ENCODE measurements at places on chromosomes 3 and 15.
A peak's percentile ranks its signal among the peaks of the same experiment; 100 is the strongest.

- no peak for DNase-seq
Observed at GRCh38 chr3:56800832-56801661, 702 bp downstream of the ARHGEF3 start.

DNA sequence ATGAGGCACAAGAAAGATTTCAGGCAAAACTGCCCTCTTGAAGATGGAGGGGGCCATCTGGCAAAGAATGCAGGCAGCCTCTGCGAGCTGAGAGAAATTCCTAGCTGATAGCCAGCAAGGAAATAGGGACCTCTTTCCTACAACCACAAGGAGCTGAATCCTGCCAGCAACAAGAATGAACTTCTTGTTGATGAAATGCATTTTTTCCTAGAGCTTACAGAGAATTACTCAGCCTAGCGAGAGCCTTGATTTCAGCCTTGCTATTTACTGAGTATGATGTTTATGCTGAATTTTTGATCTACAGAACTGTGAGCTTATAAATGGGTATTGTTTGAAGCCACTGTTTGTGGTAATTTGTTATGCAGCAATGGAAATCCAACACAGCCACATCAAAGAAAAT, 148.5 kb upstream of the NAALADL2 start:
- DNase-seq: no peak

GRCh38 chr3:59558906-59559720, 509.3 kb upstream of the CFAP20DC start:
- no peak for DNase-seq

GRCh38 chr15:87634361-87634760, 622.2 kb downstream of the NTRK3 start:
- no peak for DNase-seq

DNA sequence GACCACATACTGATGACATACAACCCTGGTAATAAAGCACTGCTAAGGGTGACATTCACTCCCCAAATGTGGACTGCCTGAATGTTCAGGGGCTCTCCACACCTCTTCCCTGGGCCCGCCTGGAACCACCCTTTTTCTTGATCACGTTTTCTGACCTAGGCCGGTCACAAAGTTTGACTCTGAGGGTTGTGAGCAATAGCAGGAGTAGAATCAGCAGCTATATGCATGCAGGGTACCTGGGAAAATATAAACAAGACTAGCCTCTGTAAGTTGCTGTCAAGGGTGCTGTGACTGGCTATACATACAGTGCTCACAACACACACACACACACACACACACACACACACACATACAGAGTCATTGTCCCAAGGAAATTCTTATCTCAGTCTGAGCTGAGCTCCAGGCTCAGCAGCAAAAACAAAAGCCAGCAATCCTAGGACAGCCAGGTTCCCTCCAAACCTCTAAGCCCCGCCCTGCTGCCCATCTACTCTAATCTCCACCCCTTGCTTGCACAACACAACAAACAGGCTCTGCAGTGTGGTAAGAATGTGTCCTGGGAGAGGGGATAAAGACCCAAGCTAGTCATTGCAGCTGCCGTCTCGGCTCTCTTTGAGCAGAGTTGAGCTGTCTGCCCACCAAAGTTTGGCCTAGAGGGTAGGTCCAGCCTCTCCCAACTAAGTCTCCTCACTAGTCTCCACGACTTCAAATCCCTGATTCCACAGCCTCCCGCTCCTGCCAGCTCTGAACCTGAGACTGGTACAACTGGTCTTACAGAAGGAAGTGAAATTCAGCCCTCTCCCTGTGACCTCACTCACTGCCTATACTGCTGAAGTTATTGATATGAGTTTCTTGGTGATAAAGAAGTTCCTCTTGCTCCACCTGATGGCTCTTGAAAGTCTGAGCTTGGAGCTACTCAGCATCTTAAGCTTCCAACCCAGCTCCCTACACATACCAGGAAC, 2.2 kb downstream of the BMF start:
- DNase-seq: no peak

DNA sequence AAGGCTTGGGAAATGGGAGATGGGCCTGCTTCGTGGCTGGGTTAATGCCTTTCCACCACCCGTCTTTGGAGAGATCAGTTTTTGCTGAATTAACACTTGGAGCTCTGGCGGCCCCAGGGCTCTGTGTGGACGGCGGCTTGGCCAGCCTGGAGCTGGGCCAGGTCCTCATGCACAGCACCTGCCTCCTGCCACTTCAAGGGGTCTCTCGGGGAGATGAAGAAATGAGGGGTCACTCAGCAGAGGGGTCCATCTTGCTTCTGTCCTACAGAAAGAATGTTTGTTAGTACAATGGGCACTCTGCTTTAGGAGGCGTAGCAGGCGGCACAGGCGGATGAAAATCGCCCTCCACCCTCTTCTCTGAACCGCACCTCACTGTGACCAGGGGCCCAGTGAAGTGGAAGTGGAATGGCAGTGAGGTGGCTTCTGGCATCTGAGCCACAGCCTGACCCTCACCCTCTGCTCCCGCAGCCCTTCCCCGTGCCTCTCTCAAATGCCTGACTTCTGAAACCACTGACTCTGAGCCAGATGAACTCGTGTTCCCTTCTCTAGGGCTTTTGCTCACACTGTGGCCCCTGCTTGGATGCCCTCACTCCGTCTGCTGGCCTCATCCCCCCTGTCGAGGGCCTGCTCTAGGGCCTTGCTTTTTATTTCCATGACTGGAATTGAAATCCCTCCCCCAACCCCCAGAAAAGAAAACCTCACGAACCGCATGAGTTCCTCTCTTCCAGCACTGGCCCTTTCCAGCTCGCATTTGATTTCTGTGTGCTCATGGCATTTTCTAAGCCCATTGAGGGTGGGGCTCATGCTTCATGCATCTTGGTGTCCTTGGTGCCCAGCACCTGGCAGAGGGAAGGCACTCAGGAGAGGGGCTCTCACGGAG, 42.2 kb downstream of the CHDH start:
- DNase-seq: no peak

- DNase-seq: no peak
Observed at GRCh38 chr3:63132461-63133250, 145.5 kb upstream of the SYNPR start.

GRCh38 chr3:101542957-101543356, 18.7 kb upstream of the TRMT10C start:
- no peak for DNase-seq

- no peak for DNase-seq
Observed at GRCh38 chr3:122508135-122508914, 6.4 kb downstream of the KPNA1 start.

DNA sequence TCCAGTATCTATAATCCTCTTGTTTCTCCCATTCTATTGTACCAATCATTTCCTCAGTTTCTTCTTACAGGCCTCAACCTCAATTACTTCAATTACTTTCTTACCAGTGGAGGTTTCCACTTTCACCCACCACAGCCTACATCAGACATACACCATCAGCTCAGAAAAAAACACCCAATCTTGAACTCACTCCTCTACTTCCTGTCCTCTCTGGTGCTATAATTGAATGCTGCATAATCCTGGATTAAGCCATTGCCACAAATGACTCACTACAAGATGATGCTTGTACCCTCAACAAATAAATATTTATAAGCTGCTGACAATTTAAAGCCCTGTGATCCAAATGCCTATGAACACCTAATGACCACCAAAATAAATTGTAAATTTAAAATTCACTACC, 18.5 kb downstream of the RYK start:
- no peak for DNase-seq

- peak; percentile 89 for DNase-seq
Observed at GRCh38 chr3:196563721-196564225, 4.6 kb downstream of the WDR53 start.

DNA sequence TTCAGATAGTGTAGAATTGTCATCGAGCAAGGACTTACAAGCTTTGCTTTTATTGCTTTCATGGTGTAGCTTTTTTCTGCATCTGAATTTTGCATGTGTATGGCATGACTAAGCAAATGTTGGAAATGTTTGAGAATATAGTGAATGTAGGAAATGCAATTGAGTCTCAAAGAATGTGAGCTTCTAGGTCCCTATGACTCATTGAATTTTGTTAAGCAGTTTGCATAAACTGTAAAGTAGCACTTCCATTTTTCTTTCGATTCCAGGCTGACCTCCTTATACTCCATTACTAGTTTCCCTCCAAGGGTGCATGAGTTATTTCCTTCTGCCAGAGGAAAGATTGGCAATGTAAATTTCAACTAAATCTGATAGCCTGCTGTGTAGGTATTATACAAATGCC, 619.2 kb downstream of the DIPK2A start:
- DNase-seq: peak; percentile 3

DNA sequence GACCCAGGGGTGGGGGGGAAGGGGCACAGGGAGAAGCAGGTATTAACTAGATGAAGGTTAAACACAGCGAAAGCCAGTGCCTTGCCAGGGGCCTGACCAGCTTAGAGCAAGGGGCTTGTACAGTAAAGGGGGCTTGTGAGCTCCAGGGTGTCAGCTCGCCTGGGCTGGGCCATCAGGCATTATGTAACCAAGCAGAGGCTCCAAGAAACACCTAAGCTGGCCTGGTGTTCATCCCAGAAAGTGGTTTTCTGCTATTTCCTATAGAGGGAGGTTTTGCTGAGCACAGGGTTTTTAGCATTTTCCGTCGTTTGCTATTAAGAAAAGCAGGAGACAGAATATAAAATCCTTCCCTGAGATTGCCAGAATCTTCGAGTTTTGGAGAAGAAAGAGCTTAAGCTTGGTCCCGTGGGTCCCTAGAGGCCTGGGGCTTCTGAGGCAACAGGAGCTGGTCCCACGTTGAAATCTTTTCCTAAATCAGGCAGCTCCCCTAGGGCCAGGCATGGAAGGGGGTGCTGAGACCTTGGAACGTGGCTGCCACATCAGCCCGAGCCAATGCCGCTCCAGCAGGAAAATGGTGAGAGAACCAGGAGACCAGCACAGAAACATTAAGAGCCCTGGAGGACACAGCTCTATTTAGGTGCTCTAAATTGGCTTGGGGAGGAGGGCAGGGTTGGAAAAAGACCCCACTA, 71.4 kb downstream of the ISG20 start:
- no peak for DNase-seq

DNA sequence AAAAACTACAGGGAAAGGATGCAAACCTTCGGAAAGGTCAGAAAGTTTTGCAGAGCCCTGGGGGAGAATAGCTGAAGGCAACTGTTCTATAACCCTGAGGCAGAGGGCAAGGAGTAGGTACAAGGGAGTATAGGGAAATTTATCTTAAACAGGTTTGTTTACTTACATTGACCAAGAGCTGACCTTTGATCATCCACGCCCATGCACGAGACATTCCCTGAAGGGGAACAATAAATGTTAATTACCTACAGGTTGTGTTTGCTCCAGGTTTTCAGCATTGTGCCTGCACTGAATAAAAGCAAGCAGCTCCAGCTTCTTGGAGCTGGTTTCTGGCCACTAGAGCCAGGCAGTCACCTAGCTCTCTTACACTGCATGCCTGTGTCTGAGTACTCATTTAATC, 524.5 kb upstream of the TGFBR2 start:
- DNase-seq: no peak

DNA sequence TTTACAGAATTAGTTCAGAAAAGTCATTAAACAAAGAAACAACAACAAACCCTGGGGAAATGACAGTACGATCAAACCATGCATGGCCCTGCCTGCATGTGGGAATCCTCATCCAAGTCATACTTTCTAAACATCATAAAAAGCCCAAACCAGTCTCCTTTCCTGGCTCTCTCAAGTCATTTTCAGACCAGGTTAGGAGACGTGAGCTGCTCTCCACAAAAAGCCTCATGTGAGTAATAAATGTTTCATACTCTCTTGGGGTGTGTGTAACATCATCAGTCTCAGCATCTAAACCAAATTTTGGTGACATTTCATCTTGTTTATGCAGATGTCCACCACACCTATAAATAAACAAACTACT, 18.9 kb downstream of the GREM1 start:
- DNase-seq: no peak

DNA sequence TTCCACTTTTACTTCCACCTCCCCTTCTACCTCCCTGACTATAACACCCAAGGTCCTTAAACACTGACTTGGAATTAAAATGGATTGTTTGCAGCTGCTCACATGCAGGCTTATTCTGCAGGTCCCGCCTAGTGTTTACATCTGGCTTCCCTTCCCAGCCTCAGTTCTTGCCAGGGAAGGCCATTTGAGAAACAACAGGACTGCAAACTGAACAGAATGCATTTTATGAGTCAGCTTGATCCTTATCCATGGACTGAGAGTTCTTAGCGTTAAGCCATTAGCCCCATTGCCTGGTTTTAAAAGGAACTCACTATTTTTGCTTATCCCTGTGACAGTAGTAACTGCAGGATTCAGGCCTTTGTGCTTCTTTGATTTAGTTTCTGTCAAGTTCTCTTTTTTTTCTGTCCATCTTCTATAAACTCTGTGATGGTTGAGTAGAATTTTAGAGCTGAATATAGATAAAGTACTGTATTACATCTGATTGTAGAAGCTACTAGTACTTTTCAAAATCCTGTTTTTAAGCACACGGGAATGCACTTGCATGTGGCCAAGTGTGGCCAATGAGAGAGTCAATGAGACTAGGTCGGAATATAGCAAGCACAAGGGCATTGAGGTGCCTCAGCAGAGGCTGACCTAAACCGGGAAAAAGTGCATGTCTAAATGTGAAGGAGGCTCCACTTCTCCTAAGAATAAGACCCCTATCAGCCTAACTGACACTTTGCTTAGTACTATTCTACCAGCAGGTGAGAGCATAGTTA, 106.4 kb downstream of the TUSC7 start:
- no peak for DNase-seq

DNA sequence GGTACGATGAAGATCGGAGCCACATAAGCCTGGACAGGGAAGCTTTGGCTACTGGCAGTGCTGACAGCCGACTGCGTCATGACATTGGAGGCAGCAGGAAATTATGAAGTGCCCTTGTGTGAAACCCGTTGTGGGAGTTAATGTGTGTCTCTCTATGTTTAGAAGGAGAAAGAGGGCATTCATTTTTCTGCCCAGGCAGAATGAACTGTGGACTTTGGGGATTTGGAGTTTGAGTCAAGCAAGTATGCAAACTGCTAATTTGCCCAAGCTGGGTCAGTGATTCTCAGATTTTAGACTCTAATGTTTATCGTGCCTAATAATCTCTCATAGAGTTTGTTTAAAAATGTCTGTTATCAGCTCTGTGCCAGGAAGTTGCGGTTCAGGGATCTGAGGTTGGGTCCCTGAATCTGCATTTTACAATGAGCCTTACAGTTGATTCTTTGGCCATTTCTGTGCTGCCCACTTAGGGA, 5.6 kb downstream of the CTXND1 start:
- DNase-seq: no peak

- no peak for DNase-seq
Observed at GRCh38 chr15:21271566-21271965, 168.7 kb downstream of the POTEB3 start.

GRCh38 chr3:64163755-64164148, 61.5 kb downstream of the PRICKLE2 start:
- DNase-seq: peak; percentile 37

- no peak for DNase-seq
Observed at GRCh38 chr15:52805351-52806283, 15.5 kb upstream of the ONECUT1 start.
